ENCODE measurements at places on chromosomes 1 and 21.

DNA sequence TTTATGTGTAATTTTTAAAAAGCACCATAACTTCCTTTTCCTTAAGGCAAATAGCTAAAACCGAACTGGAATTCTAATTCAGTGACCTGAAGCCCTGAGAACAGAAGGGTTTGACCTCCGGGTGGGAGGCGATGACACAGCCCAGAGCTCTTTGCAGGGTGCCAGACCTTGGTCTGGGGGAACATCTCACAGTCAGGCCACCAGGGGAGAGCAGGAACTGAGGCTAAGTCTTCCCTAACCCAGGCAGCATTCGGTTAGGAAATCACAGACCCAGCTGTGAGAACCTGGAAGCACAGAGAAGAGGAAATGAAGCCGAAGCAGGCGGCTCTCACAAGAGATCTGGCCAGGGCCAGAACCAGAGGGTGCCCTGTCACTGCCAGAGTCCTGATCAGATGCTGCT is 444.8 kb downstream of the TTLL7 start:
- no peak for ATAC-seq

DNA sequence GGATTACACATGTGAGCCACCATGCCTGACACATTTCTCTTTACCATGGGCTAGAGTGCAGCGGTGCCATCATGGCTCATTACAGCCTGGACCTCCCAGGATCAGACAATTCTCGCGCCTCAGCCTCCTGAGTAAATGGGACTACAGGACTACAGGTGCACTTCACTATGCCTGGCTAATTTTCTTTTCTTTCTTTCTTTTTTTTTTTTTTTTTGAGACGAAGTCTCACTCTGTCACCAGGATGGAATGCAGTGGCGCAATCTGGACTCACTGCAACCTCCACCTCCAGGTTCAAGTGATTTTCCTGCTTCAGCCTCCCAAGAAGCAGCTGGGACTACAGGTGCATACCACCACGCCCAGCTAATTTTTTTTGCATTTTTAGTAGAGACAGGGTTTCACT is 14.8 kb upstream of the KIF1B start:
- no peak for ATAC-seq

GRCh38 chr1:233386336-233386735 is 58.8 kb downstream of the MAP3K21 start:
- no peak for ATAC-seq

- no peak for ATAC-seq
Measured at GRCh38 chr1:26060832-26061574, 6.4 kb downstream of the TRIM63 start.

GRCh38 chr1:98854137-98854536 is 150.5 kb downstream of the PLPPR5 start:
- ATAC-seq, result no peak

DNA sequence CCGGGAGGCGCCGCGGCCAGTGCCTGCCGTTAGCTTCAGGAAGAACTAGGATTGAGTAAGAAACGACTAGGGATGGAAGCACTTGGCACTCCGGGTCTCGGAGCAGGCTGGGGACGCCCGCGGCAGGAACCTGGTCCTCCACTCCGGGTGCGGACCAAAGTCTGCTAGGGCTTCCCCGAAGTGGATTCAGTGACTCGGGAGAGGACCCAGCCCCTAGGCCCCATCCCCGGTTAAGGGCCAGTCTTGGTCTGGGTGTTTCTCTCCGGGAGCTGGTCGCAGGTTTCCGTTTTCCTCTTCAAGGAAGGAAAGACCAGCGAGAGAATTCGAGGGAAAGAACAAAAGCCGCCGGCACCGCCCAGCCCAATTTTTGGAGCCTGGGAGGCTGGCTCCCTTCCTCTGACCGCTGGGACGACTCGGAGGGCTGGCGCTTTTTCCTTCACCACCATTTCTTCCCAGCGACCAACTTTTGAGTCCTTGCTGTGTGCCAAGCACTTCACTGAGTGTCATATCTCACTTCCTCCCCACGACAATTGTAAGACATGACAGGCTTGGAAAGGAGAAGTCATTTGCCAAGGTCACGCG is 16.8 kb upstream of the STMN1 start:
- ATAC-seq, result no peak

DNA sequence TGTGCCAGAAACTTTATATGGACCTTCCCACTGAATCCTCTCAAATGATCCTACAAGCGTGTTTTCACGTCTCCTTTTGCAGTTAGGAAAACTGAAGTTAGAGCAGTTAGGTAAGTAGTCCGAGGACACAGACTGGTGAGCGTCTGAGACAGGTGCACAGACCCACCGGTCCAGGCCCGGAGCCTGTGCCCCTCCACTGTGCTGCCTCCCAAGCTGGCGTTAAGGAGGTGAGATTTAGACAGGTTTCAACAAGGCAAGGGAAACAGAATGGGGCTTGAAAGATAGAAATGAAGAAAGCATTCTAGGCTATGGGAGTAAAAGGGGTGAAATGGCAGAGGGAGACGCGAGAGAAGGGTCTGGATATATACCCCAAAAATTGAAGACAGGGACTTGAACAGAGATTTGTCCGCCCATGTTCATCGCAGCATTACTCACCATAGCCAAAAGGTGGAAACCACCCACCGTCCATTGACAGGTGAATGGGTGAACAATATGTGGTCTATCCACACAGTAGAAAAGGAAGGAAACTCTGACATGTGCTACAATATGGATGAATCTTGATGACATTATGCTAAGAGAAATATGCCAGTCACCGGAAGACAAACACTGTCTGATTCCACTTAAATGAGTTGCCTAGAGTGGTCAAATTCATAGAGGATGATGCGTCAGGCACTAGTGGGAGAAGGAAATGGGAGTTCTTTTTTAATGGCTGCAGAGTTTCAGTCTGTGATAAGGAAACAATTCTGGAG is 15.7 kb upstream of the PKP1 start:
- ATAC-seq, result peak; percentile 51

DNA sequence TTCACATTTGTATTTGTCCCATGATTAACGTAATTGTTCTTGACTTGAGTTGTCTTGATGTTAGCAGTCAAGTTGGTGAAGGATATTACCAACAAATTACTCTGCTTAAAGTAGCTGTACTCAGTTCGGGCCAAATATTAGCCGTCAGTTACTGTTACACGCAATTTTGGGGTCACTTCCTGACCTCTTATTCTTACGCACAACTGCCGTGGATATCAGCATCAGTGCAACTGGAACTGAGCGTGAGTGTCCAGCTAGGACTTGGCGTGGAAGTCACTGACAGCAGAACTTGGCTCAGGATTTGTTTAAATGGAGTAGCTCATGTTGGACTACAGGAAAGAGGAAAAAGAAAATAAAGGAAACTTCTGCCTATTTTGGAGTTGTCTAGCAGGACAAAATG is 56.4 kb downstream of the ADAMTS1 start:
- ATAC-seq, result no peak

- peak; percentile 96 for ATAC-seq
Measured at GRCh38 chr1:45569962-45570581, 13.8 kb upstream of the NASP start.

DNA sequence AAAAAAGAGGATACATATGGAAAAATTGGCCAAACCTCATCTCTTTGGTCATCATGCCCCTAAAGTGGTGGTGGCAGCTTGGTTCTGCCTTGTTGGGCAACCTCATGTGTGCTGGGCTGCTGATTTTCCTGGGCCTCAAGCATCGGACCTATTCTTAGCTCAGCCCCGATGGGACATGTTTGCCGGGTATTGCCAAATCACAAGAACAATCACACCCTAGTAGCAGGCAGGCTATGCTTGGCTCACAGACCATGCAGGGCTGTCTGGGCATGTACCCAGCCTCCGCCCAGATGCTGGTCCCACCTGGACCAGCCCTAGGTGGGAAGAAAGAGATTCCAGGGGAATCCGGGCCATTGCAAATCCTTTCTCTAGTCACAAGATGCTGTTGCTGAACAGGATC is 189.4 kb upstream of the FGGY start:
- no peak for ATAC-seq

DNA sequence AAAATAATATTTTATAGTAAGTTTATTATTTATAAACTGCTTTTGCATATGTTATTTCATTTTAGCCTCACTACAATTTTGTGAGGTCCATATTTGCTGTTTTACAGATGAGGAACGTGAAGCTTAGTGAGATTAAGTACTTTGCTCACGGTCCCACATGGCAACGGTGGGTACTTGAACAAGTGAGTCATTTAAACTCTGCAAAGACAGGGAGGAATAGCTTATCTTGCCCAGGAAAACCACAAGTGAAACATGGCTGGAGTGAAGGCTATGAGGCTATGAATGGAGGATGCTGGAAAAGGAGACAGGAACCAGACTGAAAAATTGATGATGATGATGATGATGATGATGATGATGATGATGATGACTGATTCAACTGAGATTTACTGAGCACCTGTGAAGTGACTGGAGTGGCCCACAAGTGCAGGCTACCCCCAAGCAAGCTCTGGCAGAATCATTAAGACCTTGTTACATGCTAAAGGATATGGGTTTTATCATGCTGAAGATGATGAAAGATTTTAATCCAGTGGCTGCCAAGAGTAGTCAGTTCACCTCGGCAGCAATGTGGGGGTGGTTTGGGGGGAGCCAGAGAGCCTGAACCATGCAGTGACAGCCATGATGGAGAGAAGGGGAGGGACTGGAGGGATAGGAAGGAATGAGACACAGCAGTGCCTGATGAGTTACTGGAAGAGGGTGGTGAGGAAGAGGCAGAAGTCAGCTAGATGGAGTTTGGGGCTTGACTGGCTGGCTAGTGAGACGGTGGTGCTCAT is 1.4 kb upstream of the ABCA4 start:
- no peak for ATAC-seq

- peak; percentile 0 for ATAC-seq
Measured at GRCh38 chr1:156146769-156147405, 6.5 kb upstream of the SEMA4A start.

DNA sequence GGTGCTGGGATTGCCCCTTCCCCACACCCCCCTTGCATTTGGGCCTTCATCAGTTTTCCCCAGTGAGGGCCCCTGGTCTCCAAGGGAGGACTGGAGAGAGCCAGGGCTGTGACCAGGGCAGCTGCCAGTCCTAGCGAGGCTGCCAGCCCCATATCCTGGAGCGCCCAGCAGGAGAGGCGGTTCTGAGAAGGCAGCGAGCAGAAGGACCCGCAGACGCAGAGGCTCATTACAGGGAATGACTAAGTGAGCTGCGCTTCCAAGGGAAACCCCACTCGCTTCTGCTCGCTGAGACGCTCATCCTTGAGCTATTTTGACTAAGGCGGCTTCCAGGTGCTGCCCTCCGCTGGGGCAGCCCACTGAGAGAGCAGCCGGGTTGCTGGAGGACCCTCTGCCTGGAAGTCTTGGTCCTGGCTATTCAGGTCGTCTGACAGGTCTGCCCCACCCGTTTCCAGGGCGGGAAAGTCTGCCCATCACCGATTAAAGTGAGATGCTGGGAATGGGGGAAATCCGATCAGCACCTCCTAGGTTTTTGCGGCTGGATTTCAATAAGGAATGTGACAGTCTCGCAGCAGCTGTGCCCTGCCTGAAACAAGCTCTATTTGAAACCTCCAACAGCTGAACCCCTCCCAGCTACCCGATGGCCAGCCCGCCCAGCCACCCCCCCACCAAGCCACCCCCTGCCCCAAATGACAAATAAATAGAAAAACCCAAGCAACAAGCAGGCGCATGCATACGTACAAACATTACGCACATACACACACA is 2.8 kb downstream of the KCNN3 start:
- peak; percentile 55 for ATAC-seq

- peak; percentile 45 for ATAC-seq
Measured at GRCh38 chr1:222898191-222898527, 83.3 kb downstream of the DISP1 start.

- no peak for ATAC-seq
Measured at GRCh38 chr1:3579626-3580025, 31.7 kb downstream of the MEGF6 start.

- ATAC-seq, result no peak
Measured at GRCh38 chr1:188641566-188642211, 1812.9 kb downstream of the PLA2G4A start.

DNA sequence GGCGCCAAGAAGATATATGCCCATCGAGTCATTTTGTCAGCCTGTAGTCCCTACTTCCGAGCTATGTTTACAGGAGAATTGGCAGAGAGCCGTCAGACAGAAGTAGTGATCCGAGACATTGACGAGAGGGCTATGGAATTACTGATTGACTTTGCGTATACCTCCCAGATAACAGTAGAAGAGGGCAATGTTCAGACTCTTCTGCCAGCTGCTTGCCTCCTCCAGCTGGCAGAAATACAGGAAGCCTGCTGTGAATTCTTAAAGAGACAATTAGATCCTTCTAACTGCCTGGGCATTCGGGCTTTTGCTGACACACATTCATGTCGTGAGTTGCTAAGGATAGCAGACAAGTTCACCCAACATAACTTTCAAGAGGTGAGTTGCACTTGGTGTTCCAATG is 19.1 kb downstream of the KLHL20 start:
- no peak for ATAC-seq

DNA sequence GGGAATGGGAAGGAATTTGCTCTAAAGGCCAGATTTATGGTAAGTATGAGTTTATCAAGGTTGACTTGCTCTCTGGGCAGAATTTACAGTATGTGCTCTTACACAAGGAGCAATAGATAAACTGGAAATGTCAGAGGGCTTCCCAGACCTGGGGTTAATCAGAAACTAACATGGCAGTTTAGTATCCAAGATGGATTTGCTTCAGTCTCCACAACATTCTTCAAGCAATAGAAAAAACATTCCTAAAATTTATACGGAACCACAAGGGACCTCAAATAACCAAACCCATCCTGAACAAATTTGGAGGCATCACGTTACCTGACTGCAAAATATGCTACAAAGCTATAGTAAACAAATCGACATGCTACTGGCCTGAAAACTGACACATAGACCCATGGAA is 606.7 kb upstream of the CHRM3 start:
- no peak for ATAC-seq

- no peak for ATAC-seq
Measured at GRCh38 chr1:168683871-168684270, 45.1 kb downstream of the DPT start.

DNA sequence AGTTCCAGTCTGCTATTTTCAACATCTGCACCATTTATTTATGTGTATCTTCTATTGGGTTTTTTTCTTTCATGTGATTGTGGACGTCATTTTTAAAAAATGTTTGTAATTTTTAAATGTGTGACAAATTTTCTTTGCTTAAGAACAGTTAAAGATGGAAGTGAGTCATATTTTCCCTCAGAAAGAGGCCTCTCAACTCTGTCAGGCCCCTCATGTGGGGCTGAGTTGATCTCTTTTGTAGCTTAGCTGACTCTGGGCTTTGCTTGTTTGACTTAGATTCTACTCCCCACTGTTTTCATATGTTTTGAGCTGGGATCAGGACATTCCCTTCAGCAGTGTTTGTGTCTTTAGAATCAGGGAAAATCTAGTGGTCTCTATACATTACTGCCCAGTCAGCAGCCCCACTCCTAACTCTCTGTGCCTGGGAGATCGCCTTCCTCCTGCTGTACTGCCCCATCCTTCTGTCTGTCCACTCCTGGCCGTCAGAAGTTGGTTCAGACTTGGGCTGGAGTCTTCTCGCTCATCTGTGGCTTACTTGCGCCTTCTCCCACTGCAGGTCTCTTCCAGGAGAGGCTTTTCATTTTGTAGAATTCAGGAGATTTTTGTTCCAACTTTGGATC is 137.4 kb downstream of the DYRK1A start:
- peak; percentile 39 for ATAC-seq

DNA sequence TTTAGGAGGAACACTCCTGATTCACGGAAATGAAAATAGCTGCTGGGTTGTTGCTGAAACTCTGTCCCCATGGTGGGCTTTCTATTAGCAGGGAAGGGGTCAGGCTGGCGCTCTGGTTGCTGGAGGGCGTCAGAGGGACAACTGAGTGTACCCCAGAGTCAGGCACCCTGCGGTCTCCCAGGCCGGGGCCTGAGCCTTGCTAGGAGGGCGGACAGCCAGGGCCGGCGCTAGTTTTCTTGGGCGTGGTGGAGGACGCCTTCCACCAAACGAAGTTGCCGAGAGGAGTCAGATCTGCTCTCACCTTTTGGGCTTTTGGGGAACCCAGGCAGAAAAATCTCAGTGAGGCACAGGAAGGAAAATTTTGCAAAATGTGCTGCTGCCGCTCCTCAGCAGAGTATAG is 54.8 kb downstream of the NGF start:
- ATAC-seq, result no peak
